ENCODE measurements at places on chromosomes 1 and 21.
A peak's percentile ranks its signal among the peaks of the same experiment; 100 is the strongest.

- no peak for DNase-seq
Observed at GRCh38 chr1:109769330-109770078, 5.8 kb upstream of the EPS8L3 start.

GRCh38 chr1:147264158-147264768, 21.8 kb downstream of the CHD1L start:
- no peak for DNase-seq

DNA sequence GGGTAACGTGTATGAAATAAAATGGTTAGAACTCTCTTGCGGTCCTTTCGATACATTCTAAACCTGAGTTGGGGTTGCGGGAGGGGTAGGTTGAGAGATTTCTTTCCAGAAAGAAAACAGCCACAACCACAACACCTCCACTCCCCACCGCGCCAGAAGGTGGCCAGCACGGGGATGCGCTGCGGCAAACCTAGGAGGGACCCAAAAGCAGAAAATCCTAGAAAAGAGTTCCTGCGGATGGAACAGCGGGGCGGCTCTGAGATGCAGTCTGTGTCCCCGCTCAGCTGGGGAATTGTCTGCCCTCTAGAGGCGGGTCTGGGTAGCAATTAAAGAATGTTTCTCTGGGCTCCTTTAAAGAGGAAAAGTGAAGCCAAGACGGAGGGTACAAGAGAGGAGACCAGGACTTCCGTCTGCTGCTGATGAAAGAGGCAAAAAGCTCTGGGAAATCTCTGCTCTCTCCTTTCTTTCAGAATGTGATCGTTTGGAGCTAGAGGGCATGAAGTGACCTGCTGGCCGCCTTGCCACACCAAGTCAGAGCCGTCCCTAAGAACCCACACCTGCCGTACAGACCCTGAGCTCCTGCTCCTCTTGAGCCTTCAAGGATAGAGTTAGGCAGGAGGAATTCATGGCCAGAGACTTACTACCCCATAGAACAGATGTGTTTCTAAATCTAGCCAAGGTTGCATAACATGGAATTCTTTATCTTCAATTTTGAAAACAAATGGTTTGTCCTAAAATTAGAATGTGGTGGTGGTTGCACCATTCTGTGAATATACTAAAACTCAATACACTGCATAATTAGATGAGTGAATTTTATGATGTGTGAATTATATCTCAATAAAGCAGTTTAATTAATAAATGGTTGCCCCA, 46.5 kb upstream of the COA6 start:
- peak; percentile 74 for DNase-seq

GRCh38 chr21:29585462-29585861, 286.7 kb downstream of the BACH1 start:
- DNase-seq: no peak

DNA sequence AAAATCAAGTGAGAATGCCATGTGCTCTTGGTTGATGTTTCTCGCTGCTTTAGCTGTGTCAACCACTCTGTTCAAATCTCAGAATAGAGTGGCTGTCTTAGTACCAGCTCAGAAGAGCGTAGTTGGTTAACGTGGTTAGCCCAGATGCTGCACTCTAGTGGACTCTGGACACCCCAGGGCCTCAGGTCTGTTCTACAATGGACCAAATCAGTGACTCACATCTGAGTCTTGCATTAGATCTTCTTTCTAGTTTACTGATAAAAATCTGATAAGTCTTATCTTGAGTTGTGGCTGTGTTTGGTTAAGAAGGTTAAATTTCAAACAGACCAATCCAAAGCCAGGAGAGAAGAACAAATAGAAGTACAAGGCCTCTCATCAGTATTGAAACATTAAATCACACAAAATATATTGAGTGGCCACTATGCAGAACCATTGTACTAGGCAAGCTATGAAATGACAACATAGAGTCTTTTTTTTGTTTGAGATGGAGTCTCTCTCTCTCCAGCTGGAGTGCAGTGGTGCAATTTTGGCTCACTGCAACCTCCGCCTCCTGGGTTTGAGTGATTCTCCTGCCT, 104.1 kb downstream of the NR5A2 start:
- DNase-seq: no peak

DNA sequence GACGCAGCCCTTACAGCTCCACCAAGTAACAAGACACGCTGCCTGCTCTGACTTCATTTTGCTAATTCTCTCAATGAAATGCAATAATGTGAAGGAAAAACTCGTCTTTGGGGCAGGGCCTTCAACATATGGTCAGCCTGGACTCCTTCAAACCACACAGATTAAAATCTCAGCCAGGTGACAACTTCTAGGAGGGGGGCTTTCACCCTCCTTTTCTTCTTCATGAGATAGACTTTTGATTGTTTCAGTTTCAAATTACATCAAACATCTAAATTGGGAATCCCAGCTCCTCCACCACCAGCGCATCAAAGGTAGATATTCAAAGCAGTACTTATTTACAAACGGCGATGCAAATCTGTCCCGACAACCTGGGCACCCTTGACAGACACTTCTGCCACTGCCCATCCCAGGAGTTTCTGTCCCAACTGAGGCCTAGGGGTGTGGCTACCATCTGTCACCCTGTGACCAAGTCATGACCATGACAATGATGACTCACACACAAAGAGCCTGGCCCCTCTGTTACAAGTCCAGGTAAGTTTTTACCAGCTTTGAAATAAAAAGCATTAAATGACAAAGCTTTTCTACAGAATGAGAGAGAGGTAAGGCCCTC, 29.7 kb downstream of the SSBP3 start:
- DNase-seq: no peak

- DNase-seq: no peak
Observed at GRCh38 chr1:157774412-157774811, 2.5 kb downstream of the FCRL2 start.

GRCh38 chr1:82487778-82488177, 687.0 kb downstream of the ADGRL2 start:
- DNase-seq: no peak

DNA sequence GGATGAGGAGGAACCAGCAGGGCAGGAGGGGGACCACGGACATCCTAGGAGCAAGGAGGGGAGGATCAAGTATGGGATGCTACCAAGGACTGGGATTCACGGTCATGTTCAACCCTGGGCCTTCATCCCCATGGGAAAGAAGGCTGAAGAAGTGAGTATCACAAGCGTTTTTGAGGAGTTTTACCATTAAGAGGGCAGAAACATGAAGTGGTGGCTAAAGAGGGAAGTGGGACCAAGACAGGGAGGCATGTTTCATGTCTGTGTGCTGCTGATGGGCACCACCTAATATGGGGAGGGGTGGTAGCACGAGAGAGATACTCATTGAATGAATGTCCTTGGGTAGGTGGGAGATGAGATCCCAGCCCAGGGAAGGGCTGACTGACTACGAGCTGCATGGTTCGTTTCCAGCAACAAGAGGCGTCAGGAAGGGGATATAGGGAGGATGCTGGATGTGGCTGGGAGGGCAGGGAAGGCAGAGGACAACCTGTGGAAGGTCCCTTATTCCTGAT, 11.3 kb upstream of the LSS start:
- no peak for DNase-seq

- DNase-seq: no peak
Observed at GRCh38 chr1:81848880-81849682, 48.3 kb downstream of the ADGRL2 start.

GRCh38 chr1:19918057-19918456, 5.4 kb downstream of the PLA2G2E start:
- DNase-seq: peak; percentile 71

- no peak for DNase-seq
Observed at GRCh38 chr1:199678771-199679170, 348.7 kb upstream of the NR5A2 start.

DNA sequence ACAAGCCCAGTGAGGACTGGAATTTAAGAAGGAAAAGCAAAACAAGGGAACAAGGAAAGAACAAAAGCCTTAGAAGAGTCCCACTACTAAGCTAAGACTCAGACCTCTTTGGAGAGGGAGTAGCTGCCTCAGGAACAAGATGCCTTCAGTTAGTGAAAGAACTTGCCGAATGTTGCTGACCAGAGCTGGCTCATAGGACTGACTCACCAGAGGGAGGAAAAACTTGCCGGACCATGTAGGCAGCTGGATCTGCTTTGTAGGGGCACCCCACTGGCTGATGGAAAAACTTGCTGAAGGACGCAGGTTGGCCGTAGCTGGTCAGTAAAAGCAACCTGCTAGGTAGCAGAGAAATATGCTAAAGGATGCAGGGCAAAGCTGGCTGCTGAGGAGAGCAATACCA, 15.3 kb upstream of the ZSWIM5 start:
- no peak for DNase-seq

DNA sequence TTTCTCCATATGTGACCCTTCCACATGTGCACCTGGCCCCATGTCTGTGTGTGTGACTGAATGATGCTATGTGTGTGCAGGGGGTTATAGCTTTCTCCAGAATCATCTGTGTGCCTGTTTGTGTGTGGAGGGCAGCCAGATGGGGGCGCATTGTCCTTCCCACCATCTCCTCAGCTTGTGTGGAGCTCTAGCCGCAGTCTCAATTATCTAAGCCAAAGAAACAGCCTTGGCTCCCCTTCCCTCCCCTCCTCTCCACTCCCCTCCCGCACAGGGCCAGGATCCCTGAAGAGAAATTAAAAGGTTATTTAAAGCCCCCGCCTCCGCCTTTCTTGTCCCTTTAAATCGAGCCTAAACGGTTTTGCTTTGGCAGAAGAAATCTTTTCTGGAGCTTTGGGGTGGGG, 1.8 kb upstream of the DMBX1 start:
- DNase-seq: no peak

DNA sequence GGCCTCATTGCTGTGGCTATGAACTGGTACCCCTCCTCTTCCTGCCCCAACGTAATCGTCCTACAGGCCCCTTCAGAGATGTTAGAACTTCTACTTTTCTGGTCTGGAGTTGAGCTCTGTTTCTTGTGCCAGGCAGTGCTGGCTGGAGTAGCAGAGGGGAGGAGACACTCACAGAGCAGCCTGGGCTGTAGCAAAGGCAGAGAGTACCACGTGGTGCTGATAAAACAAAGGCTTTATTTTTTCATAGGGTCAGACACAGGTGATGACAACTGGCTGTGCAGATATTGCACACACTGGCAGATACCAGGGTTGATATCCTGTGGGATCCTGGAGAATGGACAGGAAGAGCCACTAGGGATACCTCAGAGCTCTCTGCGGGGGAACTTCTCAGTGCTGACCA, 23.2 kb downstream of the CRCT1 start:
- no peak for DNase-seq

GRCh38 chr1:26163684-26164035, 4.8 kb downstream of the FAM110D start:
- DNase-seq: no peak

GRCh38 chr1:246052603-246053002, 454.5 kb downstream of the SMYD3 start:
- no peak for DNase-seq

DNA sequence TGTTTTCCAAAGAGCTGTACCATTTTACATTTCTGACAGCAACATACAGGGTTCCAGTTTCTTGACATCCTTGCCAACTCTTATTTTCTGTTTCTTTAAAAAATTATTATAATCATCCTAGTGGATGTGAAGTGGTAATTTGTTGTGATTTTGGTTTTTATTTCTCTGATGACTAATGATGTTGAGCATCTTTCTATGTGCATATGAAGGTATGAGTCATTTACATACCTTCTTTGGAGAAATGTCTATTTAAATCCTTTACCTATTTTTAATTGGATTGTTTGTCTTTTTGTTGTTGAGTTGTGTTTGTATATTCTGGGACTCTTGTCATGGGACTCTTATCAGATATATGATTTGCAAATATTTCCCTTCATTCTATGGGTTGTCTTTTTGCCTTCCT, 20.8 kb upstream of the MPC2 start:
- no peak for DNase-seq

DNA sequence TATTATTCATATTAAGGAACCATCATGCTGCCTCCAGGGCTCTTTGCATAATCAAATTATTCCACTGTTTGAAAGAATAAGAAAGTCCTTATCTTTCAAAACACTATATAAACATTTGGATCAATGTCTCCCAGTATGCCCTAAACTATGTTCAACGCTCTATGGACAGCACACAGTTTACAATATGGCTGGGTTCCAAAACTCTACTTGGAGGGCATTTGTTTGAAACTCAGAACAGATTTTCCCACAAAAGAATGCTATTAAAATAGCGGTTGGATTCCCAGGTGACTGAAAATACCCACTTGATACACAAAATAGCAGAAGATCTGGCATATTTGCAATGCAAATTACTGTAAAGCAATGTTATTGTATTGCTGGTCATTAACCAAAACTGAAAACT, 3.2 kb downstream of the HAO2 start:
- DNase-seq: no peak

DNA sequence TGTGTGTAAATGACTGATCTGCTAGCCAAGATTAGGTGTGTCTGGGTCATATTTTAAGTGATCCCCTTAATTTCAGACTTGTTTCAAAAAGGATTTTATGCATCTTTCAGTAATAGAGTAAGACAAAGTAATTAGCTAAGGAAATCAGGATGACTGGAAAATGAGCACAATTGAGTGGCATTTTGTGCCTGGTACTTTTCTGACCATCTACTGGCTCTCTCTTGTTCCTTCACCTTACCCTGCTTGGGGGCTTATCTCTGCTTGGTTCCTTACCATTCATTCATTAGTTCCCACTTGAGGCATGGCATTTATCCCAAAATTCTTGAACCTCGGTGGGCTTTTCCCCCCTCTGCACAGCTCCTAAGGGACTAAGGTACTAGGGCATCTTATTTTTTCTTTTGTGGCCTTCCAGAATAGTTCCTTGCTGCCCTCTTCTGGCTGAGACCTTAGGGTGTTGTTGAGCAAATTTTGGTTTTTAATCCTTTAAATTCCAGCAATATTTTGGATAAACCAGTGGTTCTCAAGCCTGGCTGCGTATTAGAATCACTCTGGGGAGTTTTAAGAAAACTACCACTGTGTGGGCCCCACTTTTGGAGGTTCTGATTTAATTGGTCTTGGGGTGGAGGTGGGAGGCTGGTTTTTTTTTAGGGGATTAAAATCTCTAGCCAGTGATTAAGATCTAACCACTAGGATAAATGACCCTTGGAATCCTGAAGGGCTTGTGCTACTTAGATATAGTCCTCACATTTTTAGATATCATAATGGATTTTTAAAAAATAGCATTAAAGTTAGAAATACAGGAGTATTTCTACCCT, 50.8 kb downstream of the HS2ST1 start:
- peak; percentile 15 for DNase-seq

DNA sequence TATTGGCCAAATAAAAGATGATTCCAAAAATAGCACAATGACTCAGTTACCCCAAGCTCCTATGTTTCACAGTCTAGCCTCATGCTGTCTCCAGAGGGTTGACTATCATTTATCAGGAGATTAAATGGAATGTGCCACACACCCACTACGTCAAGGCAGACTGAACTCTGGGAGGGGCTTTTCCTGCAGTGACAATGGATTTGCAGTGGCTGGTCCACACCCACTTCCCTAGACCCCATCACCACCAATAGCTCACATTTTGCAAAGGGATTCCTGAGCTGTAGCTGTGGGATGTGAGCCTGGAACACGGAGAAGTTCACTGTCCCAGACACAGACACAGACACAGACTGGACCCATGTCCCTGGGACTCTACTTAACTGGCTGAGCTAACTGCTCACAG, 77.1 kb downstream of the HLCS start:
- DNase-seq: no peak

DNA sequence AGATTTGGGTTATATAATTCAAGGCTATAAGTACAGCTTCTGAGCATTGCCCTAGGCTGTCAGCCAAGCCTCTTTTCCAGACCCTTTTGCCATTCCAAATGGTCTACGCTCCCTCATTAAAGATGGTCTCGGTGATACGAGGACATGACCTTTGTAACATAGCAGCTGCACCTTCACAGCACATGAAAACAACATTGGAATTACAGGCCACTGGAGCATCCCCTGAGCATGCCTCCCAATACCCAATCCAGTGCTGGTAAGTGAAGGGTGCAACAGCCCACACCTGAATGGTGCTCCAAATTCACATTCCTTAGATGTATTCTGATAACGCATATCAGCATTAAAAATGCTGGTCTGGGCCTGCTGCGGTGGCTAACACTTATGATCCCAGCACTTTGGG, 20.1 kb upstream of the PTPRF start:
- no peak for DNase-seq
